HT1080 (cell line): ENCODE measurements at places on chromosomes 5 and 9. TPM values are rescaled to one million over a fixed set of nuclear protein-coding genes. Genes with fewer than 3 reads are reported as not detected.

DNA sequence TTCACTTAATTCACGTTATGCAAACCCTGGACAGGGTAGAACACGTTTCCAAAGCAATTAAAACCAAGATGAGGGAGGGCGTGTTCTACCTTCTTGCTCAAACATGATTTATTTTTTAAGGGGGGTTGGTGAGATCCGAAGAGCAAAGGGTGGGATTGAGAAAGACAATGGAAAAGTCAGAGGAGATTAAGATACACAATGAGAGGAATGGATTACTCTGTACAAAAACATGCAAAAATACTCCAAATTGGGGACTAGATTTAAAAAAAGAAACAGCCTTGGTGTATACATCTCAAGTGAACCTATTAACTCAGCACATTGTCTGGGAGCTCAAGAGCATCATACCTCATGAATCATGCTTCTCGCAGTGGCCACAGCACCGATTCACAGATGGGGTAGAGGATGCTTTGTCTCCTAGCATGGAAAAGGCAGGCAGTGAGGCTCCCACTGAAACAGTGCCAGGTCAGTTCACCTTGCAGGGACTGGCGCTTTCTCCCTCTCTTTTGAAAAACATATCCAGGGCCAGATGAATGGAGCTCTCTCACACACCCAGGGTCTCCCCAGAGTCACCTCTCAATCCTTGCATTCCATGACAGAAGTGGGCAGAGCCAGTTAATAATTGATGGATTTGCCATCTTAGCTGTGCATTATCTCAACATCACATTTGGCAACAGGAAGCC lies 459.7 kb downstream of the BNC2 start:
- peak; percentile 13 for DNase-seq

LCN1 gene
- total RNA-seq = 0.33 TPM in 1 of 2 replicates, not detected in the other

DNA sequence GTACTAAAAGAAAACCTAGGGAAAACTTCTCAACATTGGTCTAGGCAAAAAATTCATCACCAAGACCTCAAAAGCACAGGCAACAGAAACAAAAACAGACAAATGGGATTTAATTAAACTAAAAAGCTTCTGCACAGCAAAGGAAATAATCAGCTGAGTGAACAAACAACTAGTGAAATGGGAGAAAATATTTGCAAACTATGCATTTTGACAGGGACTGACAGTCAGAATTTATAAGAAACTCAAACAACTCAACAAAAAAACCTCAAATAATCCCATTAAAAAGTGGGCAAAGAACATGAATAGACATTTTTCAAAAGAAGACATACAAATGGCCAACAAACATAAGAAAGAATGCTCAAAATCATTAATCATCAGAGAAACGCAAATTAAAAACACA lies 189.4 kb downstream of the AUH start:
- no peak for DNase-seq

DNA sequence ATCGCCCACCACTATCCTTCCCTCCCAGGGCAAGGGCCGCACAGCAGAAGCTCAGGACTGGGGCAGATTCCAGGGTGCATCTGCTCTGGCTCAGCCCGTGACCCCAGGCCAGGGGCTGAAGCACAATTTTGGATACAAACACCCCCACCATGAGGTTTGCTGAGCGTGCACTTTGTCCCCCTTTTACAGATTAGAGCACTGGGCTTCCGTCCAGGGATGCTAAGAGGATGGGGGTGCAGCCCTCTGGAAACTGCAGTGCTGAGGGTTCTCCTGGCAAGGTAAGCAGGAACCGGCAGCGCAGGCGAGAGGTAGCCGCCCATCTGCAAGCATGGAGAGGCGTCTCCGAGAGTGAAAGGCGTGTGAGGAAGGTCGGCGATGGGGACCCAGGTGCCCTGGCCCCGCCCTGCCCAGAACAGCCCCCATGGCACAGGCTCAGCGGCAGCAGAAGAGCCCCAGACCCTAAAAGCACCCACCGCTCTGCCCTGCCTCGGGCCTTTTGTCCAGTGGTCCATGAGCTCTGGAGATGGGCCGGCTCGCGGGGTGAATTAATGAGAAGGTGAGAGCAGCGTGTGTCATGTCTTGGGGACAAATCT lies 54.5 kb upstream of the OLFM1 start:
- DNase-seq = no peak

OR4F3 gene
- not detected in 2 replicates for total RNA-seq

- DNase-seq = peak; percentile 73
Measured at GRCh38 chr9:127955294-127956015, 17.8 kb upstream of the DPM2 start.
